ENCODE measurements at places on chromosomes 2 and 18.

- no peak for DNase-seq
Observed at GRCh38 chr2:128636802-128637147, 318.1 kb upstream of the HS6ST1 start.

- DNase-seq: no peak
Observed at GRCh38 chr18:74507927-74508326, 11.8 kb downstream of the CNDP2 start.

GRCh38 chr2:168652997-168653921, 149.2 kb upstream of the NOSTRIN start:
- DNase-seq: no peak

GRCh38 chr18:57640236-57640635, 18.6 kb upstream of the NARS1 start:
- DNase-seq: no peak

DNA sequence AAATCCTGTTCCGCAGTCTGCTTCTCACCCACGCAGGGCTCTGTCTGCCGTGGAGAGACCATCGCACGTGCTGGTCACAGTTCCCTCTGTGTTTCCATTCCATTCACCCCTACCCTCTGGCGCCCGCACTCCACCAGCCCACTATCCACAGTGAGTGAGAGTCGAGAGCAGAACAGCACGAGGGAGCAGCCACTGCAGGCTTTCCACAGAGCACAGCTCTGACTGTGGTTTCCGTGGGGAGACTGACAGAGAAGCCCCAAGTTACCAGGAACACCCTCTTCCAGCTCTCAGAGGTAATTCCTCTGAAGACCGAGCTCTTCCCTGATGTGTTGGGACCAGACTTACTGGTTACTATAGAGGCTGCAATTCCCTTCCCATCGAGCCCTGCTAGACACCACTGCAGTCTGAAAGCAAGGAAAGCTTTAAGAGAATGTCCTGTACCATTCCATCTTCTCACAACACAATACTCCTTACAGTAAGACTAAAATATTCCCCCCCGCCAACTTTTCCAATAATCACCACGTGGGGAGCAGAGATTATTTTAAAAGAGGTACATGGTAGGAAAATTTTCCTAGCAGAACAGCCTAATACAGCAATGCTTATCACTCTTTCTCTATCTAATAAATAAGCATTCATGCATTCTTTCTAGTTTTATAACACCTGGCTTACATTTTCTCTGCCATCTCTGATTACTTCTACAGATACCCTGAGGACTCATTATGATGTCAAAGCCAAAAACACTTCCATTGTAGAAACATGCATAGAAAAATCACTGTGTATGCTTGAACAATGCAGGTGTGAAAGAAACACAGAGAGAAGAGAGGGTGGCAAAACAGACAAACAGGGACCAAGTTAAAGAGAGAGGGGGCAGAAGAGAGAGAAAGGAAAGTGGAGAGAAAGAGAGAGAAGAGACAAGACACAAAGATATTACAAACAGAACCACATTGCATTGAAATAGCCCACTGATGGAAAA, 4.7 kb downstream of the MYT1L start:
- no peak for DNase-seq

GRCh38 chr2:101811226-101812015, 113.9 kb downstream of the MAP4K4 start:
- no peak for DNase-seq

- DNase-seq: peak; percentile 35
Observed at GRCh38 chr2:10536569-10537133, 88.5 kb upstream of the ODC1 start.

DNA sequence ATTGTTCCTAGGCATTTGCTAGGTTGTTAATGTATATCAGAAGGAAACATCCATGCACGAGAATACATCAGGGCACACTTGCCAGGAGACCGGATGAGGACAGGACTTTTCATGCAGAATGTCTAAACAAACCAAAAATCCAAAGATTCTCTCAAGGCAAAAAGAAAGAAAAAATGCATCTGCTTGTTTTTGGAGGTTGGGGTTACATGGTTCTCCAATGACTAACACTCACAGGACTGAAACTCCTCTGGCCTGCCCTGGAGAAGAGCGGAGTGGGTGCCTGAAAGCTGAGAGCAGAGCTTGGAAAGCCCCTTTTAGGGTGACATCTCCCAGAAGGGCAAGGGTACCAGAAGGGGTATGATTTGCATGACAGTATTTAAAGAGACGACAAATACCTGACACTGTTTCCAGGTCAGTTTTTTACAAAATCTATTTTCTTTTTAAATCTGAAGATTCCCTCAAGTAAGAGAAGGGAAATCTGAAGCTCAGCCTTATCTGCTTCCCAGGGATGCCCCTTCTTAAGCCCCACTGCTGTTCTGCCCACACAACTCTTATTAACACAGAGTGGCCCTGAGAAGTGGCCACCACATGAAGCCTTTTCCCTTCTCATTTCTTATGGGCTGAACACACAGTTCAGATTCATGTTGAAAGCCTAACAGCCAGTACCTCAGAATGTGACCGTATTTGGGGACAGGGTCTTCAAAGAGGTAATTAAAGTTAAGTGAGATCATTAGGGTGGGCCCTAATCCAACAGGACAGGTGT, 216.4 kb downstream of the STK39 start:
- no peak for DNase-seq

- no peak for DNase-seq
Observed at GRCh38 chr18:58559427-58560186, 69.3 kb downstream of the ALPK2 start.

- peak; percentile 46 for DNase-seq
Observed at GRCh38 chr2:158457092-158457825, 507 bp downstream of the PKP4 start.

- DNase-seq: no peak
Observed at GRCh38 chr2:97870396-97870843, 125.3 kb downstream of the TMEM131 start.

DNA sequence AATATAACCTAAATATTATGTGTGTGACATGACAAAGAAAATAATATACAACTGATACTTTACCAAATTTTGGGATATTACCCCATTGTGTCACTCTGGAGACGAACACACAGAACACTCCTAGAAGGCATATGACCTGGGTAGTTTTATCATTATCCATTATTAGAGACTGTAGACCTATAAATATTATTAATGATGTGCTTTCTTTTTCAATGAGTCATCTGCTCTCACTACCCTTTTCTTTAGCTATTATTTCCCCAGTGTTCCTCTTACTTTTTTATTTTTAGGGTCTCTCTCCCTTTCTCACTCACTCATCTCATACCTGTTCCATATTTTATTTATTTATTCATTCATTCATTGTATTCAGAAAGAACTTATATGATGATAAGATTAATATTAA, 143.3 kb upstream of the ITGA4 start:
- DNase-seq: no peak

DNA sequence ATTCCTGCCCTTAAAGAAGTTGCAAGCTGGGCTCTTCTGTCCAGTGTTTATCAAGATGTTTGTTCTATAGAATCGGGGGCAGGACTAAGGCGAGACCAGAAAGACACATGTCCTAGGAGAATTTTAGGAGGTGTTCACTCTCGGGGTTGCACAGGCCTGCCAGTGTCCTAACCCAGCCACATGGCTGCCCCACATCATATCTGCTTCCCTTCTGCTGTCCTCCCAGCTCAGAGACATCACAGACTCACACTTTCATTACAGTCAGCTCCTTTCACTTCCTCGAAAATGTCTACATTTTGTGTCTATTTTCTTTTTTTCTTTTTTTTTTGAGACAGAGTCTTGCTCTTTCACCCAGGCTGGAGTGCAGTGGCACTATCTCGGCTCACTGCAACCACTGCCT, 10.7 kb upstream of the MRO start:
- no peak for DNase-seq

DNA sequence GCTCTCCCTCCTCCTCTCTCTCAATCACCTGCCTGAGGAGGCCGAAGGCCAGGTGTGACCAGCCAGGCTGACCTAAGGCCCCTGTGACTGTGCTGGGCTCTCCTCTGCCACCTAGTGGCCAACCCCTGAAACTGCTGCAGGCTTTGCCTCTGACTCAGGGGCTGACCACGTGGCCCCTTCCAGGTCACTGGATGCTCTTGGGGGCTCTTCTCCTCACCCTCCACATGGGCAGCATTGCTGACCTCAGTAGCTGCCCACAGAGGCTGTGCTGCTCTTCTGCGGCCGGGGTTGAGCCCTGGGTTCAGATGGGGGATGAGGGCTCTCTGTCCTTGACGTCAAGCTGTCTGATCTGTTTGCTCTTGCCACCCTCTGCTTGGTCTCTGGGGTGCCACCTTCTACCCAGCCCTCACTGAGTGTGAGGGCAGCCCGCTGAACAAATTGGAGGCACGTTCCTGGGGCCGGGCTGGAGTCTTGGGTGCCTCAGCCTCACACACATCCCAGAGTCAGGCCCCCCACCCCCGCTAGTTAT, 122.7 kb downstream of the TWIST2 start:
- peak; percentile 9 for DNase-seq

- no peak for DNase-seq
Observed at GRCh38 chr2:44163777-44164176, 4.9 kb upstream of the PPM1B start.

GRCh38 chr2:67825476-67825875, 237.3 kb downstream of the C1D start:
- no peak for DNase-seq

DNA sequence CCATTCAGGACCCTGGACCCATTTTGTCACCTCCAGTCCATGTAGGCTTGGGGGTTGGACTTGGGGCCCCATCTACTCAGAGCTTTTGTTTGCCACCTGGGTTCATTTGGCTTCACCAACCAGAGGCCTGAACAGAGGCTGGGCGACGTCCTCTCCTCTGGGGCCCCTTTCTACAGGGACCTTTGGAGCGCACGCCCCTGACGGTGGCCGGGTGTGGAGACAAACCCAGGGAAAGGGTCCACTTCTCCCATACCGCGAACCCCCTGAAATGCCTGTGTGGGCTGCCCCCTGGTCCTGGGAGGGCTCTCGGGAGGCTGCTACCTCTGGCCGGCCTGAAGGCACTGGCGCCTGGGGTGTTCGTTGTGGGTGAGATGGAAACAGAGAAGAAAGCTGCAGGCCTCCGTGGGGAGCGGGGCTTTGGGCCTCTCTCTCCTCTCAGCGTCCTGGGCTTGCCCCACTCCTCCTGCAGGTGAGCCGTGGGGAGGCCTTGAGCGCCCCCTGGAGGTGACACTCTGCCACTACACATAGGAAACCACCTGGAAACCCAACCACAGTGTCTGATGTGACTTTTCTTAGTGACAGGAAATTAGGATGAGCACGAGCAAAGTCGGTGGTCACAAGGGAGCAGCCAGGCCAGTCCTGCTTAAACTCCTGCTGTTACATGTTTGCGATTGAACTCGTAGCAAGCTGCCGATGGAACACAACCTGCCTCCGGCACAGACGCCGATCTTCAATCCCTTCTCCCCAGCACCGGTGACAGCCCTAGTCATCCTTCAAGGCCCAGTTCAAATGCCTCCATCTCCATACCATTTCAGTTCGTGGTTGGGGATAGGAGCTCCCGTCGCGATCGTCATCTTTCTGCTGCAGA, 12.0 kb upstream of the NTSR2 start:
- peak; percentile 41 for DNase-seq

DNA sequence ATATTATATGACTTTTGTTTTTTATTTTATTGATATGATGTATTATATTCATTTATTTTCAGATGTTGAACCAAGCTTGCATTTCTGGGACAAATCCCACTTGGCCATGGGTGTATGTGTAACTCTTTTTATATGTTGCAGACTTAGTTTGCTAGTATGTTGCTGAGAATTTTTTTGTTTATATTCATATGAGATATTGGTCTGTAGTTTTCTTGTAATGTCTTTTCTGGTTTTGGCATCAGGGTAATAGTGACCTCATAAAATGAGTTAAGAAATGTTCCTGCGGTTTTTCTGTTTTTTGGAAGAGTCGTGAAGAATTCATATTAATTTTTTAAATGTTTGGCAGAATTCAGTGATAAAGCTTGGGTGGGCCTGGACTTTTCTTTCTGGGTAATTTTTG, 88.7 kb downstream of the ASB1 start:
- no peak for DNase-seq

GRCh38 chr2:223921204-223921603, 23.9 kb downstream of the WDFY1 start:
- DNase-seq: no peak

GRCh38 chr2:23867449-23867848, 59.5 kb downstream of the ATAD2B start:
- DNase-seq: no peak

GRCh38 chr18:46297124-46297523, 192.9 kb downstream of the HAUS1 start:
- no peak for DNase-seq

DNA sequence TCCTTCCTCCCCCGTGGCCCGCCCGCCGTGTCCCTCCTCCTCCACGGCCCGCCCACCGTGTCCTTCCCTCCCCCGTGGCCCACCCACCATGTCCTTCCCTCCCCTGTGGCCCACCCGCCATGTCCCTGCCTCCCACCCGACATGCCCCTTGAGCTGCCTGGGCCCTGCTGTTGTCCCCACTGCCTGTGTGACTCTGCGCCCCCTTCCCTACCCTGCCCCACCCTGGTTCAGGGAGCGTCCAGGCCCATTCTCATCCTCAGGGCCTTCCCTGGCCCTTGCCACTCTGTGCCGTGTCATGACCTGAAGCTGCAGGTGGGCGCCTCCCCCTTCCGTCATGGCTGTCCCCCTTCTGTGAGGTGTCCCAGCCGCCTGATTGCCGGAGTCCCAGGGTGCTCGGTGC, 20.7 kb downstream of the D2HGDH start:
- DNase-seq: no peak

- no peak for DNase-seq
Observed at GRCh38 chr18:44687421-44687820, 6.7 kb downstream of the SETBP1 start.

GRCh38 chr18:7017013-7017412, 100.6 kb downstream of the LAMA1 start:
- no peak for DNase-seq

GRCh38 chr2:239398521-239398921, 2.3 kb downstream of the HDAC4 start:
- no peak for DNase-seq

DNA sequence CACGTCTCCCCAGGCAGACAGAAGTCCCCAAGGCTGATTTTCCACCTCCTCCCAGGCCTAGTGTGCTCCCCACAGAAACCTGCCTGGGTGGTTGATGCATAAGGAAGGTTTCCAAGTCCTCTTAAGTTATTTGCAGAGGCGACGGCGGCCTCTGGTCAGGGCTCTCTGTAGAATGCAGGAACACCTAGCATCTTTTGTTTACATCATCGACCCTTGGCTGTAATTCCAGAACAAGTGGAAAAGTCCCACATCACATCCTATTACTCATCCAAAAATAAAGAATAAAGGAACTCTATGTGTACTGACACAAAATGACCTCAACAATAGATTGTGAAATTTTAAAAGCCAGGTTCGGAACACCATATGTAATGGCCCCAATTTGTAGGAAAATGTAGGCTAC, 211.1 kb downstream of the ALPK2 start:
- DNase-seq: no peak

GRCh38 chr18:35283923-35284794, 5.9 kb downstream of the ZSCAN30 start:
- no peak for DNase-seq

GRCh38 chr2:98552499-98553179, 55.7 kb downstream of the COA5 start:
- no peak for DNase-seq

GRCh38 chr2:68425503-68425902, 41.6 kb downstream of the FBXO48 start:
- no peak for DNase-seq

GRCh38 chr18:57854726-57855125, 51.6 kb upstream of the ATP8B1 start:
- no peak for DNase-seq
